Kidney tubule cell (primary cell): ENCODE measurements at places on chromosomes 2 and 18.

DNA sequence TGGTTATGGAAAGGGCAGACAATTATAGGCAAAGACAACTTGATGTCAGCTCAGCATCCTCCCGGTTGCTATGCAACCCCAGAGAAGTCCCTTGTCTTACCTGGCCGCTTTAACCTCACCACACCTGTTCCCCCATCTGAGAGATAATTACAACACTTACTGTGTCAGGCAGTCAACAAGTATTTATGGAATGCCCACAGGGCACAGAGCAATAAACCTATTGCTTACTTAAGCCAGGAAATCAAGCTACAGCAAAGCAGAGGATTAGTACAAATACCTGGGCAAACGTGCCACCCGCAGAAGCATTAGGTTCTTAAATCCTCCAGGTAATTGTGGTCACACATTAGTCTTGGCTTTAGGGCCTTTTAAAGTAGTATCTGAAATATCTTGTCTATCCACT, 320.4 kb upstream of the REV1 start:
- DNase-seq, result peak; percentile 44

DNA sequence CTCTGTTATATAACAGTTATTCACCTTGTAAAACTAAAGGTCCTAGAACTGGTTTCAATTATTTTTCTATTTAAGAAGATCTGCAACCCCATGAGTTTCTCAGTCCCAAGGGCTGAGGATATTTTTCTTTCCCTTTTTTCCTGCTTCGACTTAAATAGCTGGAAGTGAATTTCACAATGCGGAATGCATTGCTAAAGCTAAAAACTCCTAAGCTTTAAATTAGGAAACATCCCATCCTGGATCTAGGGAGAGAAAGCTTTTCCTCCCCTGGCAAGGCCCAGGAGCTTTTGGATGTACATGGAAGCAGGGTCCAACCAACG, 1.4 kb downstream of the RFX8 start:
- DNase-seq, result no peak

DNA sequence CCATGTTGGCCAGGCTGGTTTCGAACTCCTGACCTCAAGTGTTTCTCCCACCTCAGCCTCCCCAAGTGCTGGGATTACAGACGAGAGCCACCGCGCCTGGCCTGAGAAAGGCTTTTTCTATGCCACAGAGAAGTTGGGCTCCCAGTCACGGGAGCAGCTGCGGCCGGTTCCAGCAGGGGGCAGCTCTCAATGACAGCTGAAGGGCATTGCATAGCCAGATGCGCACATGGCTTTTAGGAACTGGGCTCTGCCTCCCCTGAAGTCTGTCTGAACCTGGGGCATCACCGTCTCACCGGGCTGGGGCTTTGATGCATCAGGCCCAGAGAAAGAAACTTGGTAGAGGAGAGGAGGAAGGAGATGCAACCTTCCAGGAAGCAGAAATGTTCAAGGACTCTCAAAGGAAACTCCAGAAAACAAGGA, 84.2 kb upstream of the LAPTM4A start:
- peak; percentile 64 for DNase-seq

GRCh38 chr2:4039896-4040295, 336.5 kb downstream of the DCDC2C start:
- DNase-seq, result no peak

DNA sequence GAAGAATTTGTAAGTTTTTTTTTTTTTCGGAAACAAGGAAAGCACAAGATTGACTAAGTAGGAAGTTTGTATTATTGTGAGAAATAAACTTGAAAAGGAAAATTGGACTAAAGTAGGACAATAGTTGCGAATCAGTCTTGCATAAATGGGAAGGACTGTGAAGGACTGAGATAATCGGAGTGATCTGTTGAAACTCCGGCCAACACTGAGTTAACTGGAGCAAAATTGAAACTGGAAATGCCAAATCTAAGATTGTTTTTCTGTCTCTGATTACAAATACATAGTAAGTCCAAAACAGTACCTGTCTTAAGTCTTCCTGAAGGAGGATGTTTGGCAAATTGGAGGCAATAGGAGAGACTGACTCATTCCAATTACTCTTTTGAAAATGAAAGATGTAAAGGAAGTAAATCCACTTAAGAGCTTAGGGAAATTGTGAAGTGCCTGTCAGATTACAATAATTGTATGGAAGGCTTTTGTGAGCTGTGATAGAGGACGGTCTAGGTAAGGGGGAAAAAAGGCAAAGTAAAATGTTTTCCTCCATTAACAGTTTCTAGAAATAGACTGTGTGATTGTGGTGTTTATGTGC, 204.9 kb upstream of the CYRIA start:
- no peak for DNase-seq

DNA sequence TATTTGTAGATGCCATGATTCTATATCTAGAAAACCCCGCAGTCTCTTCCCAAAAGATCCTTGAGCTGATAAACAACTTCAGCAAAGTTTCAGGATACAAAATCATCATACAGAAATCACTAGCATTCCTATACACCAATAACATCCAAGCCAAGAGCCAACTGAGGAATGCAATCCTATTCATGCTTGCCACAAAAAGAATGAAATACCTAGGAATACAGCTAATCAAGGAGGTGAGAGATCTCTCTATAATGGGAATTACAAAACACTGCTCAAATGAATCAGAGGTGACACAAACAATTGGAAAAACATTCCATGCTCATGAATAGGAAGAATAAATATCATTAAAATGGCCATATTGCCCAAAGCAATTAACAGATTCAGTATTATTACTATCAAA, 551.4 kb upstream of the SLC39A10 start:
- DNase-seq, result no peak

DNA sequence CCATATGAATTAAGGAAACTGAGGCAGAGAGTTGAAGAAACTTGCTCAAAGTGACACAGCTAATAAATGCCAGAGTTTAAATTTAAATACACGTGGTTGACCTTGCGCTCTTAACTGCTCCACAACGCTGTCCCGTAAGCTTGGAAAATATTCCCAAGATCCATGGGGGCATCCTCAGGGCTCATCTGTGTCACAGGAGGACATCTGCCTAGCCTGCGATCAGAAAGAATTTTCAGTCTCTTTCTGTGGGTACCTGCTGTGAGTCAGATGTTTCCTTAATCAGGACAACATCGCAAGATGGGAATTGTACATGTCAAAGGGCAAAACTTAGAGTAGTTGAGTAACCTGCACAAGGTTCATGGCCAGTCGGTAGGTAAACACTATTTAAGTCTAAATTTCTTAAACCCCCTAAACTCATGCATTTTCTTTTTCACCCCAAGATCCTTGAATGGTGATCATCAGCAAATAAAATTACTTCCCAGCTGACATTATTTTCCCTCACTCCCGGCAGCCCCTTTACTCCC, 1.4 kb downstream of the CMPK2 start:
- no peak for DNase-seq

DNA sequence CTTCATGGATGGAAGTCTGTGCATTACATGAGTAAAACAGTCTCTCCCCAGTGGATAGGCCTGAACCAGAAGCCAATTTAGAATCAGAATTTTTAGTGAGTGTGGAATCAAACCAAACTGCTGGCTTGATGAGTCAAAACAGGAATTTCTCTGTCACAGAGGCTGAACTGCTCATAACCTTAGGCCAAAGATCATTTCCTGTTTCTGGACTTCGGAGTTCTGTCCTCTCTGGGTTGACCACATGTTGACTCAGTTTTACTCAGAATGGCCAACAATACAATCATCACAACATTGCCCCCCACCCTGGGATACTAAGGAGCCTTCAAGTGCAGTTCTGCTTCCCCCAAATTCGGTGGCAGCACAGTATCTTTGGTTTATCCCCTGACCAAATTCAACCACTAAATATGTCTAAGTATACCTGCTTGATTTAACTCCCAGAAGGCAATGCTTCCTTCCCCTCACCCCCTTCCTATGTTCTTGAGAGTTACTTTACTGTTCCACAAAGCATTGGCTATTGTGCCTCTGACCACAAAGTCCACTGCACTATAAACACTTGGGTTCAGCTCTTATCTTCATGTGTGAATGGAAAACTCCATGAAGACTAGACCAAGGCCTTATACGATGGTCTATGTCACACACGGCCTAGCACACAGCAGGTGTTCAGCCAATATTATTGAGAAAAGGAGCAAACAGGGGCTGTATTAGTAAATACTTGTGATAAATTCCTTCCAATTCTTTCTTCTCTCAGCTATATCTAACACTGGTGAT, 67.8 kb downstream of the NXPH2 start:
- peak; percentile 86 for DNase-seq

GRCh38 chr18:44453505-44453904, 227.2 kb upstream of the SETBP1 start:
- DNase-seq, result no peak

- DNase-seq, result no peak
Measured at GRCh38 chr2:181971032-181971431, 14.6 kb upstream of the PPP1R1C start.

- no peak for DNase-seq
Measured at GRCh38 chr18:26439537-26439936, 108.8 kb downstream of the KCTD1 start.

GRCh38 chr2:22902180-22902550, 482.8 kb upstream of the KLHL29 start:
- peak; percentile 19 for DNase-seq

GRCh38 chr2:222830164-222830563, 30.7 kb upstream of the ACSL3 start:
- no peak for DNase-seq

DNA sequence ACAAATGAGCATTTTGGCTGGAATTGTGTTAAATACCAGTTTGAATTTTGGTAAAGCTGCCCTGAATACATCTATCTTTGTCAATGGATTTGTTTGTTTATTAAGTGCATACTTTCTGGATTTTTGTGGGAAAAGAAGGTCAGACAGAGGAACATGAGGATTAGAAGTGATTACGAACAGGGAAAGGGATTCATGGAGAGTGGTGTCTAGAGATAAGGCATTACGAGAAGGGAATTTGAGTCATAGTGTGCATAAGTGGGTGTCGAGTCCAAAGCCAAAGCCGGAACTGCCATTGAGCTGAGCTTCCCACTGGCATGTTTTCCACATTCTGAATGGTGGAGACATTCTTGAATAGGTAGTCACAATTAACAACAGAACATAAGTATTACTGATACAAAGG, 68.9 kb upstream of the EFEMP1 start:
- peak; percentile 43 for DNase-seq

DNA sequence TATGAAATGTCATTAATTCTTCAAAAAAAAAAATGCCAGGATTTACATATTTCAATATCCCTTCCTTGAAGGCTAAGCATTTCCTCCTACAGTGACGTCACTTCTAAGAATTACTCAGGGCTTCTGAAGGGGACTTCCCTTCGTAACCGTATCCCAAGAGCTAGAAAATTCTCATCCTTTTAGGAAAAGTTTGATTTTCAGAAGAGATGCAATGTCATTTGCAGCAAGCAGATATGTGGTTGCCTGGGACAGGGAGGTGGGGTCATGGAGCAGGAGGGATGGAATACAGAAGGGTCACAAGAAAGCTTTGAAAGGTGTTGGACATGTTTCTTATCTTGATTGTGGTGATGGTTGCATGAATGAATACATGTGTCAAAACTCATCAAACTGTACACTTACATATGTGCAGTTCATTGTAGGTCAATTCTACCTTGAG, 97.0 kb upstream of the ATL2 start:
- DNase-seq, result peak; percentile 21

- DNase-seq, result no peak
Measured at GRCh38 chr2:158997037-158997790, 28.8 kb downstream of the TANC1 start.

- DNase-seq, result peak; percentile 86
Measured at GRCh38 chr2:237731663-237732062, 66.9 kb upstream of the RBM44 start.

GRCh38 chr18:2956056-2956455, 56.9 kb downstream of the LPIN2 start:
- no peak for DNase-seq

GRCh38 chr2:106184857-106185256, 9.2 kb downstream of the UXS1 start:
- DNase-seq, result no peak

GRCh38 chr18:7859122-7859521, 292.0 kb downstream of the PTPRM start:
- DNase-seq, result no peak

DNA sequence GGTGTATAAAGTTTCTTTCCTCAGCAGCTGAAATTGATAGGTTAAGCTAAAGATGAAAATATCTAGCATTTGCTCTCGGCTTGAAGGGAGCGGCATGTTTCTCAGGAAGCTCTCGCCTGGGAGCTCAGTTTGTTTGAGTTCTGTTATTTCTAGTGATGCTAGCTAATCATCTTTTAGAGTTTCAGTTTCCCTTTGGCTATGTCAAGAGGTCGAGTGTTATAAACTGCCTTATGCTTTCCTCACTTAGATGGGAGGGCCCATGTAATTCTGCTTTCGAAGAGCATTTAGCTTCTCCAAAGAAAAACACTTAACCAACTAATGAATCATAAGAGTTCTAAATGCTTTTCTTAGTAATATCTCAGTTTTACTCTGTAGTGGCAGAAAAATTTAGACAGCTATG, 33.6 kb downstream of the PLCL1 start:
- DNase-seq, result peak; percentile 20
